Naive thymus-derived CD8-positive, alpha-beta T cell (primary cell): ENCODE measurements at places on chromosomes 2 and 18. TPM values are rescaled to one million over a fixed set of nuclear protein-coding genes. Genes with fewer than 3 reads are reported as not detected.

DNA sequence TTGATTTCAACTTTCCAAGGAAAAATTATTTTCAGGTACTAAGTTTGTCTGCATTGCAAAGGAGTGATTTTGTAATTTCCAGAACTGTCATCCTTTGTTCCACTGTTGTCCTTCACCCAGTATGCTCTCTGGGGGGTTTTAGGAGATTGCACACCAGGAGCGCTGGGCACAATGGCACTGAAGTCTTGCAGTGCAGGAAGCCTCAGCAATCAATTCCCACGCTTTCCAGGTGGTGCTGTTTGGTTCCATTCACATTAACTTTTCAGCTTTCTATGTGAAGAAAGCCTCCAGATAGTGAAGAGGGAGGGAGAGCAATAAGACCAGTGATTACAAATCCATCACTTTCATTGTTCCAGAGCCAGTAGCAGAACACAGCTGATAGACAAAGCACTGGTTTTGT, 344.0 kb upstream of the VWC2L start:
- no peak for DNase-seq

- DNase-seq: no peak
Measured at GRCh38 chr18:54919412-54919811, 39.8 kb downstream of the CCDC68 start.

GRCh38 chr2:179671043-179671981, 190.1 kb downstream of the ZNF385B start:
- DNase-seq: no peak

DNA sequence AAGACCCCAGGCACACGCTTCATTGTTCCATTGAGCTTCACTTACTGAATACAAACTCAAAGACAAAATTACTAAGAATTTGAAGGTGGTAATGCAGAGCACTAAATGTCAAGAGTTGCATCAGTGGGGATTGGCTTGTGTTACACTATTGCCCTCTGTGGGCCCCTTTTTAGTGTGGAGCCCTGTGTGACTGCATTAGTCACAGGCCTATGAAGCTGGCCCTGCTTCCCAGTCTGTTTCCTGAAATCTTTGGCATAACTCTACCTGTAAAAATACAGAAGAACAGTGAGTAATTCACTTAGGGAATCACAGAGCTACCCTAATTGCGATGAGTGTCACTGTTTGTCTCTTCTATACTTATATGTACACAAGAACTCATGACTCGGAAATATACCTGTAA, 40.0 kb upstream of the STPG4 start:
- no peak for DNase-seq

DNA sequence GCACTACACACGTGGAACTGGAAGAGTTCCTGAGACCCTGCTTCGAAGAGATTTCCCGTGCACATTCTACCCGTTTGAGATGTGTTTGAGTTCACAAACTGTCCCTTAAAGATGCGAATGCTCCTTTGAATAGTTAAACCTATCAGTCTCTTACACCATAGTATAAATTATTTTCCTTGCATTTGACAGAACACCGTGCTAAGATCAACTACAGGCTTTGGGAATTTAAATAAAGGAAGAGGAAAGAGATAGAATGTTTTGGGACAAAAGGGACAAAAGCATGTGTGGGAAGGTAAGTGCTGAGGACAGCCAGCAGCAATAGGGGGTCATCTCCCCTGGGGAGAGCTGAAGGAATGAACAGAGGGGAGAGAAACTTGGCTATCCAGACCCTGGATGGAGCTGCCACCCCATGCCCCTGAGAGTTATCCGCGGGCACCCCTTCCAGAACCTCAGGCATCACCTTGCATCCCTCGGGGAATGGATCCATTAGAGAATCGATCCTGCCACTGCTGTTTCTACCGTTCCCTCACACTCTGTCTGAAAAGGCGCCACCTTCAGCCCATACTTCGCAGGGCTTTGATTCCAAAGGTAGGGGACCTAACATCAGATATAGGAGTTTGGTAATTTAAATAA, 888 bp upstream of the ADCY3 start:
- DNase-seq: peak; percentile 4

DNA sequence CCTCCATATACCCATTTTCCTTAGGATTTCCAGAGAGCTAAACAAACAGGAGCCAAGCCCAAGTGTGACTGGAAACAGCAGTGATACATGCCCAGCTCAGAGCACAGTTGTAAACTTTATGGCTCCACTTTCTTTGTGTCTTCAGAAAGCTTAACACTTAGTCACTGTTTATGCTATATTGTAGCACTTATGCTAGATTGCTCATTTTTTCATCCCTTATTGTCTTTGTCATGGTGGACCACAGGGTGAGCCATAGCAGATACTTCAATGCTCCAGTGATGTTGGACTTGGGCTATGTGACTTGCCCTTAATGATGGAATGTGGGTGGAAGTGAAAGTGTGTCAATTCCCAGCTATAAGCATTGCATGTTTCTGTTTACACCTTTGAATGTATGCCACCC, 401.6 kb downstream of the METTL4 start:
- no peak for DNase-seq

PROC gene
- not detected for polyA plus RNA-seq

DNA sequence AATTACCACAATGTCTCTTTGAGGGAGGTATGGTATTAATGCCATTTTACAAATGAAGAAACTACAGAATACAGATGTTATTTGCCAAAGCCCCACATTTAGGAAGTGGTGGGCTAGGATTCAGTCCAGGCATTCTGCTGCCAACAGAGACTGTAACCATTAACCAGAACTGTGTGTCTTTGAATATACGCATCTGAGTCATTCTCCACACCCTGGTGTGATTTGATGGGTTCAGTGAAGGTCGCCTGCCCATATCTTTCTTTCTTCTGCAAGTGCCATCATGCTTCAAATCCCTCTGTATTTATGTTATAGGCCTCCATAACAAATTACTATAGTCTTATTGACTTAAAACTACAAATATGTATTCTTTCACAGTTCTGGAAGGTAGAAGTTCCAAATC, 479.0 kb upstream of the DCC start:
- no peak for DNase-seq

DNA sequence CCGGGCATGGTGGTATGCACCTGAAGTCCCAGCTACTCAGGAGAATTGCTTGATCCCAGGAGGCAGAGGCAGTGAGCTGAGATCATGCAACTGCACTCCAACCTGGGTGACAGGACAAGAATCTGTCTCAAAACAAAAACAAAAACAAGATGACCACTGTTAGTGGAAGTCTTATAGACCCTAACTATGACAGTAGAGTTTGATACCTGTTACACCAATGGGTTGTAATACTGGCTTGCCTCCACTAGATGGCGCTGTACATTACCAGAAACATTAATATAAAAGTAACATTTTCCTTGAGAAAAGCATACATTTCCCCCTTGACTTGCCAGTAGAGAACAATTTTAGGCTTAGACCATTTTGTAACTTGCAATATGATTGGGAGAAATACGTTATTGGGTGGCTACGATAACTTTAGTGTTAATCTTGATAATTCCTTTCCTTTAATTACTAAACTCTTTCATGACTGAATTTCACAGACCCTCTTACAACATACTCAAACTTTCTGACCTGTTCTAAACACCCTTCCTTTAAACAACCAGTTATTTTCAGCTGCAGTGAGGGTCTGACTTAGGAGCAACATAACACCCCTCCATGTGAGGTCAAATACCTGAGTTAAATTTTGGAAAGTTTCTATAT, 19.5 kb downstream of the SLC25A52 start:
- DNase-seq: peak; percentile 46

GRCh38 chr2:239968717-239969116, 56.4 kb downstream of the NDUFA10 start:
- no peak for DNase-seq

DNA sequence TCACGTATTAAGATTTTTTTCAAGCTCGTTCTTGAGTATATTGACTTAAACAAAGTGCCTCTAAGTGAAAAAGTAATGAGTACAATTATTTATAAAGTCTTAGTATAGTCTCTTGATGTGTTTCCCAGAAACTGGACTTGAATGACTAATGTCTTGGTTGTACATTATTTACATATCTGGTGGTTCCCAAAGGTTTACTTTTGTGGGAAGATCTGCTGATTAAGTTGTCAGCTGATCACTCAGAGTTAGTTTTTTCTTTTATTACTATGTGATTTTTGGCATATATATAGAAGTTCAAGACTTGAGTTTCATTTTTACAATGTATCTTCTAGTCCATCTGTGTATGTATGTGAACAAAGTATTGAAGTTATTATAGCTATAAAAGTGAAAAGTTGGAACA, 29.5 kb downstream of the RNF144A start:
- no peak for DNase-seq

SLC19A3 gene
- not detected for polyA plus RNA-seq

ONECUT2 gene
- not detected for polyA plus RNA-seq

- no peak for DNase-seq
Measured at GRCh38 chr18:27712066-27712465, 464.9 kb downstream of the CDH2 start.

DNA sequence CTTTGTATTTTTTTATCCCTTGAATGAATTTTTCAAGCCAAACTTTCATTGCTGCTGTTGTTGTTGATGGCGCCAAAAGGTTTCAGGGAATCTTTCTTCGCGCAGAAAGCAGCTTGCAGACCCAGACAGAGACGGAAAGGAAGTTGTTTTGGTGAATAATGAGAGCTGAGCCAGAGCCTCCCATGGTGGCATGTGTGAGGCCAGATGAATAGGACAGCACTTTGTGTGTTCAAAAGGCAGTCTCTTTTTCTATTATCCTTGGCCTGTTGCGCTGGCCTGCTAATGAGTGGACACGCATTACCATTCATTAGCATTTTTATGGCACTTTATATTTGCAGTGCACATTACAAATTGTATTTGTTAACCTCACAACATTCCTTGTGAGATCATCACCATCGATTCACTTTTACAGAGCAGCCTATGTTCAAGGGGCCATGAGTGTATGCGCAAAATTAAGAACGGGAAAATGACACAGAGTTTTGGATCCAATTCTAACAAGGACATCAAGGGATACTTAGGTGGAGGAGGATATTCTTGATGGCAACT, 754.7 kb downstream of the BCL11A start:
- DNase-seq: no peak

DNA sequence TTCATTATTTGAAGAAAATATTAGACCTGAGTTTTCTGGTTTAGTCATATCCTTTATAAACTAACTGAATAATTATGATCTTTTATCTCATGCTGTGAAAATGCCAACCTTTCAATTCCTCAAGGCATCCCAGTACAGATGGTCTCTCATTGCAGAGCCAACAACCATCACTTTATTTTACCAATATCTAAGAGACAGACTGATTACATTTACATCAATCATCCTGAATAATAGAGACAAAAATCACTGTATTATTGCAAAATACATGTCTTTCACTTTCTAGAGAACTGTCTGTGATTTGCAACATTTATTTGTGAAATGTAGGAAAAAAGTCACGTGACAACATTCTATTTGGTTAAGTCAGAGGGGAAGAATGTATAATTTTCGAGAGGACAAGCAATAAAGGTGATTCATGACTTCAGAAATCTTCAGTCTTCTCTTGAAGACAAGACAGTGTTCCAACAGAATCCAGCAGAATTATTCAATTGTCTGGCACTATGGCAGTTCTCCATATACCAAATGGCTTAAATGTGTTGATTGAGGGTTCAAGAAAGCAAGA, 503.6 kb upstream of the SYT4 start:
- DNase-seq: no peak

DNA sequence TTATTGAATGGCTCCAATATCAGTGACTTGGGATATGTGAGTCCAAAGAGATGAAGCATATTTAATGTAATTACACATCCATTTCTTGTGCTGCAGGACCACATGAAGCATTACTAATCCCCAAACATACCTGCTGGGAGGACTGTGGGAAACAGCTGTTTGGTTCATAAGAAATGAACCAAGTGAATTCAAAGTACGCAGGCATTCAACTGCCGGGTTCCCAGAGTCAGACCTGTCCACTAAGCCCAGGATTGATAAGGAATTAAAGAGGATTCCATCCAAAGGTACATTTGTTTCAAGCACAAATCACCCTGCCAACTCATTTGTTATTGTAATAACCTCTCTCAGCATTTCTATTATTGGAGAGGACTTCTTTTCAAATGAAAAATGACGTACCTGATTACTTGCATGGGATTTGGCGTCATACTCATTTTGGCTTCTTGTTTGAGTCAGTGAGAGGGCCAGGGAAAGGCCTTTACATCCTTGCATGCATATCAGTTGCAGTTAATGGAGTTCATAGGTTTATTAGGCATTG, 230.7 kb downstream of the TXNL1 start:
- no peak for DNase-seq

GRCh38 chr2:65070856-65071255, 14.6 kb downstream of the CEP68 start:
- DNase-seq: no peak

DNA sequence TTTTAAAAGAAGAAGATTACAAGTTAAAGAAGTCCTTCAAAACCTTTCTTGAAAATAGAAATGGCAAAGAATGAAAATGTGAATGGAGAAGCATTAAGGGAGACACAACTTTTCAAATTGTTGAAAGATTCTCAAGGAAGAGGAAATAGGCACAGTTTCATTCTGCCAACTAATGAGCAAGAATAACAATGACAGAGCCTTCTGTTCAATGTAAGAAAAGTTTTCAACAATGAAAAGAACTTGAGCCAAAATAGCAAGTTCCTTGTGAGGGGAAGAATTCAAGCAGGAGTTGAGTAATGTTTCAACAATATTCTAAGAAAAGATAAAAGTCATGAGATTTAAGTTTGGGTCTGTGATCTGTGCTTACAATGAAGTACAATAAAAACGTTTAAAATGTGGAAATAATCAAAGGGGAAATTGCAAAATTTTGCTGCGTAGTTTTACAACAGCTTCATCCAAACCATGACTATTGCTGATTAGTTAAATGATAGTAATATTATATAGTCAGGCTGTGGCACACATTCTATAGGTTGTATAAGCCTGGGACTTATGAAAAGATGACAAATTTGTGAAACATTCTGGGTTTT, 122.6 kb downstream of the METTL4 start:
- no peak for DNase-seq

DNA sequence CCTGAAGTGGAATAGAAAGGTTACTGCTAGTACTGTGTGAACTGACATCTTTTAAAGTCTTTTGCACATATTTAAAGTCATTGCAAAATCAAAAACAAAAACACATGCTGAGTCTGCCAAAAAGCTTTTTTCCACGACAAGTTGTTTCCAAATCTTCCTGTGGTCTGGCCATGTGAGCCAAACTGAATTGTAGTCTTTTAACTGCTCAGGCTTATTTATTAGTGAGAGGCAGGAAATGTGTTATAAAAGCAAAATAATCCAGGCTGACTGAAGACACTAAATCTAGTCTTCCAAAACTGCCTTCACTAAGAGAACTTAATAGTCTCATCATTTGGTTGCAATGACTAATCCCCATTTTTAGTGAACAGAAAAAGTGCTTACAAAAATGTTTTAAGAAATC, 2.3 kb downstream of the KRCC1 start:
- no peak for DNase-seq

CNRIP1 gene
- polyA plus RNA-seq: not detected

GRCh38 chr2:119790466-119790865, 30.7 kb downstream of the PTPN4 start:
- DNase-seq: no peak

OR6B2 gene
- not detected for polyA plus RNA-seq

DNA sequence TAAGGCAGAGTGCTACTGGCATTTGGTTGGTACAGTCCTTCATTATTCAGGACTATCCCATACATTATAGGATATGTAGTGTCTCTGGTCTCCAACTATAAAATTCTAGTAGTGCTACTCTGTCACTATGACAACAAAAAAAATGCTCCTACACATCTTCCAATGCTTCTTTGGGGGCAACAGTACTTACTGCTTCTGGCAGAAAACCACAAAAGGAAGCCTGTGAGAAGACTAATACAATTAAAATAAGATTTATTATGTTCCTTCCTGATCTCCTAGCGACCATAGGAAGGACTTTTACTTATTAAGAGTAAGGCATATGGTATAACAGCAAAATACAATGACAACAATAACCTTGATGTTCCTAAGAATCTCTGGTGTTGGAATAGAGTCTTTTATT, 48.4 kb upstream of the CPO start:
- no peak for DNase-seq
